Activated CD4-positive, alpha-beta T cell treated with anti-CD3 and anti-CD28 coated beads, Interleukin-2, amount 50 U/mL, for 1 hour (primary cell): ENCODE measurements at places on chromosomes 4 and X.

DNA sequence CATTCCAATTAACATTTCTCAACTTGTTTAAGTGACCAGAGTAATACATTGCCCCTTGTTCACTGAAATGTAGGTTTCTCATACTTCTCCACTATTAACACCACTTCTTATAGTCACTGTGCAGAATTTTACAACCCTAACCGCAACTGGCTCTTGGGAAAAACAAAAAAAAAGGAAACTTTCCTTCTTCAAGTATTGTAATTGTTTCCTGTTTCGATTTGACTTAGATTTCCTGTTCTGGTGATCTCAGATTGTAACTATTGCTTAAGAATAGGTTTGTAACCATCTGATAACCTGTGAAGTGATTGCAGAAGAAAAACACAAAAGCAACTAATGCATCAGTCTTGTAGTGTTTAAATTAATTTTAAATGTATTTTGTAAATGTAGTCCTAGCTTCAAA, 594.7 kb upstream of the GALNT7 start:
- no peak for DNase-seq

GRCh38 chrX:105821471-105822121, 743 bp upstream of the NRK start:
- no peak for DNase-seq

DNA sequence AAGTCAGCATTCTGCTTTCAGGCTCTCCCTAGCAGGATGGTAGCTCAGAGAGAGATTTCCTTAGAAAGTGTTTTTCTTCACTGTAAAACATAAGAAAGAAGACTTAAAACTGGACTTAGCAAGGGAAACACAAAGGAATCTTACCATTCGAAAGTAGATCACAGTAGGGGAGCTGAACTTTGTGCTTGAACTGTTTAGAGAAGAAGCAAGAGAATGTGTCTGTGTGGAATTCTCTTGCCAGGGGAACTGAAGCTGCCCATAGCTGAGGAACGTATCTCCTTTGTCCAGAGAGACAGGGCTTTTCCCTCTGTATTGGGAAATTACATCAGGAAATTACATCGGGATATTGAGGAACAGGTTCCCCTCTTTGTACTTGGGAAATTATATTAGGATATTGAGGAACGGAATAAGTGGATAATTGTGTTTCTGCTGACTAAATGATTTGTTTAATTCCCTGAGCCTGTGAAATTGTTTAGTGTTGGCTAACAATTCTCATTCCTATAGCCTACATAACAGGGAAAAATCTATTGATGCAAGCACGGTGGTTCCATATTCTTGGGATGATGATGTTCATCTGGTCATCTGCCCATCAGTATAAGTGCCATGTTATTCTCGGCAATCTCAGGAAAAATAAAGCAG, 21.2 kb downstream of the SRD5A3 start:
- no peak for DNase-seq

- no peak for DNase-seq
Observed at GRCh38 chr4:145511913-145512522, 30.4 kb downstream of the SMAD1 start.

GRCh38 chr4:153676486-153676885, 7.6 kb upstream of the TLR2 start:
- DNase-seq = no peak

- no peak for DNase-seq
Observed at GRCh38 chr4:175290401-175290800, 372.2 kb downstream of the ADAM29 start.
